SJSA1 (cell line): ENCODE measurements at places on chromosomes 2 and 18. TPM values are rescaled to one million over a fixed set of nuclear protein-coding genes. Genes with fewer than 3 reads are reported as not detected.

GRCh38 chr2:238150686-238151085, 8.1 kb upstream of the ERFE start:
- DNase-seq: no peak

DNA sequence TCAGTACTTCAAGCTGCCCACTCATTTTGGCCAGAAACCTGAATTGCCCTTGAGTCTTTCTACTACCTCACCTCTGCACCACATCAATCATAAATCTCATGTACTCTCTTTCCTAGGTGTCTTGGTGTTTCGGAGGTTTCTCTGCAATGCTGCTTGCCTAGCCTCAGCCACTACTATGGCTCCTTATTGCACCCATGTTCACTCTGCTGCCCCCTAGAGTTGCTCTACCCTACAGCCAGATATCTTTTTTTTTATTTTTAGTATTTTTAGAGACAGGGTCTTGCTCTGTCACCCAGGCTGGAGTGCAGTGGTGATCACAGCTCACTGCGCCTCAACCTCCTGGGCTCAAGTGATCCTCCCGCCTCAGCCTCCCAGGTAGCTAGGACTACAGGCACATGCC, 413.0 kb downstream of the PTPRM start:
- no peak for DNase-seq

Gene PTGR3
- 16.2 and 17.4 TPM in 2 replicates for total RNA-seq

- DNase-seq: no peak
Measured at GRCh38 chr2:65537651-65538385, 105.4 kb upstream of the SPRED2 start.

DNA sequence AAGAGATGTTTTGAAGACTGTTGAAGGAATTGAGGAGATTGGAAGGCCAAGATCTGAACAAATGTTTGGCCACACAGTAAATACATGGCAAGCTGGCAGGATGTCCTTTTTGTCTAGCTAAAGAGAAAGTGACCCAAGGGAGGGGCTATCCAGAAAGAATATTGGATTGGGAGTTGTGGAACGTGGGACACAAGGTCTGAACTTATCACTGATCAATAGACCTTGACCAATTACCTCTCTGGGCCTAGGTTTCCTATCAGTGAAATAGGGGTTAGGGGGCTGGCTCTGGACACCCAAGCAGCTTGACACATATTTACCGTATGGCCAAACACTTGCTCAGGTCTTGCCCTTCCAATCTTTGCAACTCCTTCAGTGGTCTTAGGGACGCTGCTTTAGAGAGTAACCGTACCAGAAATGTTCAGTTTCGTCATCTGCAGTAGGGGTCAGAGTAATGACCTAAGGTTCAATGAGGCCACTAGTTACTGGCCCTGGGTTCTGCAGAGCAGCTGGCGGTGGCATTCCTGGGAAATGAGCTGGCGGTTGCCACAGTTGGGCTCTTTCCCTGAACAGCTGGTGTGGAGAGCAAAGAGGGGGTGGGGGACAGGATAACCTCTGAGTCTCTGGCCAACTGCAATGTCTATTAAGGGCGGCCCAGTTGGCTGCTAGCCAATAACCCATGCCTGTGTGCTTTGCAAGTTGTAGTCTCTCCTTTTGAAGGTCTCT, 70.1 kb upstream of the STPG4 start:
- DNase-seq: peak; percentile 89

DNA sequence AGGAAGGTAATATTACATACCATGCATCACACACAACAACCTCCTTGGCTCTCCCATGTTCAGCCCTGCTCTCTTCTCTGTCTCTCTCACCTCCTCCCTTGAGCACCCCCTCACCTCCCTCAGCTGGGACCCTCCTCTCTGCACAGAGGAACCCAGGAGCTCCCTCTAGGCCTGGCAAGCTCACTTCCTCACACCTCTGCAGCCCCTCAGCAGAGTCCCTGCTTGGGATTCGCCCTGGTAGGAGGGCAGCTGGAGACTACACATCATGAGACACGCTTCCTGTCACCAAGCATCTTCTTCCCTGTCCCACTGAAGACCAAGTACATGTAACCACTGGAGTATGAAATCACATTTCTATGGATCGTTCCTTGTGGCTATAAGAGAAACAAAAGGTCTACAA, 51.0 kb downstream of the ADD2 start:
- DNase-seq: no peak

DNA sequence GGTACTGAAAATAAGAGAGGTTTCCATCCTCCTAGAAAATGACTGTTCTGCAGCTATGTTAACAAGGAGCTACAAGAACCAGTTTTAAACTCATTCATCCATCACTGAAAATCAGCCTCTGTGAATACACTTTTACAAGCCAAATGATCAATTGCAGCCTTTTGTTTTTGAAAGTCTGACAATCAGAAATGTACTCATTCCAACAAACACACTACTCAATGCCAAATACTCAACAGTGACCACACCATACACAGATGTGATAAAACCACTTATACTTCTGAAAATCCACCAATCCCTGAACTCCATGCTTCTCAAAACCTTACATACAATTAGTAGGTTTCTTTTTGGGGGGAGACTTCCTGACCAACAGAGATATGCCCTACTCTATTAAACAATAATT, 663.9 kb upstream of the CHAC2 start:
- DNase-seq: peak; percentile 1

- no peak for DNase-seq
Measured at GRCh38 chr2:233402789-233403188, 48.5 kb downstream of the DGKD start.

- DNase-seq: peak; percentile 97
Measured at GRCh38 chr2:121530212-121530705, 421 bp upstream of the RNU4ATAC start.

Gene TRIM43
- not detected in 2 replicates for total RNA-seq

- DNase-seq: no peak
Measured at GRCh38 chr2:218125626-218126080, at the start of gene CXCR2. TSS of gene CXCR2 (plus strand) at chr2:218126028. CDS start at chr2:218134802, 8,774 bp downstream.
